ENCODE measurements at places on chromosomes 2 and 18.

GRCh38 chr18:41378598-41378997, 576.4 kb upstream of the PIK3C3 start:
- DNase-seq = peak; percentile 3

GRCh38 chr18:35502052-35502451, 4.3 kb upstream of the INO80C start:
- DNase-seq = no peak

- DNase-seq = no peak
Observed at GRCh38 chr18:67517444-67517765, 885 bp upstream of the DSEL start.

- DNase-seq = no peak
Observed at GRCh38 chr2:115771516-115771915, 1329.1 kb downstream of the DPP10 start.

DNA sequence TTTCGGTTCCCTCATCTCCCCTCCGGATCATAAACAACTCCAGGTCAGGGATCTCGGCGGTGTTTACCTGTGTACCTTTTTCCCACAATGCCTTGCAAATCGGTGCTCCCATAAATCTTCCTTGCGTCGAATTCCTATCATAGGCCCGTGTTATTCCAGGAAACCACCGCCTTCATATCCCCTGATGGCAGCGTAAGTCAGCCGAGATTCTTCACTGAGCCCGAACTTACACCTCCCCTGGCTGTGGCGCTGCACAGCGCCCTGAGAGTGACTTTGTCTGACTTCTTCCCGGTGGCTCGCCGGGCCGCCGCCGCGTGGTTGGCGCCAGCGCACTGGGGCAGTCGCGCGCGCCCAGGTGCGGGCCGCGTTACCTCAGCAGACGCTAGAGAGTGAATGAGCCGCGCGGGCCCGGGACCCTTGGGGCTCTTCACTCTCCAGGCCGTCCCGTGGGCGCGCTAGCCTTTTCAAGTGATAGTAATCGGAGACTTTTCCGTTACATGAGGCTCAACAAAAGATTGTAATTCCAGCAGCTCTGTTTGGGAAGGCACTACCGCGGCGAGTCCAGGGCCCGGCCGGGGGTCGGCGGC, 101.6 kb downstream of the SPTBN1 start:
- peak; percentile 41 for DNase-seq

GRCh38 chr18:48186131-48186766, 222.9 kb downstream of the ZBTB7C start:
- DNase-seq = no peak

DNA sequence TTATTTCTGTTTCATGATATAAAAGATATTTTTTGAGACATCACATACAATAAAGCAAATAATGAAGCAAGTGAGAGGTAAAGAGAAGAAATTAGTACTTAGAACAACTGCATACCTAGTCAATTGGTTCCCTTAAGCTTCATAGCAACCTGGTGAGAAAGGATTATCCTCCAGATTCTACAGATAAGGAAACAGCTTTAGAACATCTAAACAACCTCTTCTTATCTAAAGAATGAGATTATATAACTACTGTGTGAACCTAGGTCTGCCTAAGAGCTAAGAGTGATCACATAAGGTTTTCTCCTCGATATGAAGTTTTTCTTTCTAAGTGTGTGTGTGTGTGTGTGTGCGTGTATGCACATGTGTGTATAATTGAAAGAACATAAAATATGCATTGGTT, 265.1 kb downstream of the NOL4 start:
- no peak for DNase-seq

GRCh38 chr18:46622451-46622850, 34.6 kb downstream of the LOXHD1 start:
- DNase-seq = no peak

DNA sequence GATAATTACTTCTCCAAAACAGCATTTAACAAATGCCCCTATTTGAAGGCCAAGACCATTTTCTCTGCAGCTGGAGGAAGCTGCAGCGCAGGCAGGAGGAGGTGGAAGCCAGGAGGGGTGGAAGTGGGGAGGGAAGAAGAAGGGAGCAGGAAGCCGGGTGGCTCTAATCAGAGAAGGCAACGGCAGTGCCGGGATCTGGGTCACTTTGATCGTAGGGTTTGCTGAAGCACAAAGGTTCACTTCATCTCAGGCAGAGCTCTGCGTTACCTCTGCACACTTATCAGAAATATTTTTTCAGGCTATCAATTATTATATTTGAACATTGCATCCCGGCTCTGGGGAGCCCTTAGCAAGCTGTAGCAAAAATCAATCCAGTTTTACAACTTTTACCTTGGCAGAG, 315.8 kb upstream of the POU3F3 start:
- DNase-seq = no peak

DNA sequence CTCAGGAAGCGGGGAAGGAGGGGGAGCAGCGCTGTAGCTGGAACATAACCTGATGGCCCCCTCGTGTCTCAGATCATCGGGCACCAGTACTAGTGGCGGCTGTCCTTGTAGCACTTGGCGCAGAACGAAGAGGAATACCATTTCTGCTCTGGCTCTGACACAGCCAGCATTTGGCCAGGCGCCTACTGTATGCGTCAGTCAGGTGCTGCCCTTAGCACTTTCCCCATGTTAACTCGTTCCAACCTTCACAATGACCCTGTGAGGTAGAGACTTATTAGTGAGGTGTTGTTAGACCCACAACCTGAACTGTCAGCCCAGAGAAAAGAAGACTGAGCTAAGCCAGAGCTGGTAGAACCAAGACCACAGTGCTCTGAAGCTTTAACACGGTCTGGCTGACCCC, 47.7 kb upstream of the EML6 start:
- no peak for DNase-seq

DNA sequence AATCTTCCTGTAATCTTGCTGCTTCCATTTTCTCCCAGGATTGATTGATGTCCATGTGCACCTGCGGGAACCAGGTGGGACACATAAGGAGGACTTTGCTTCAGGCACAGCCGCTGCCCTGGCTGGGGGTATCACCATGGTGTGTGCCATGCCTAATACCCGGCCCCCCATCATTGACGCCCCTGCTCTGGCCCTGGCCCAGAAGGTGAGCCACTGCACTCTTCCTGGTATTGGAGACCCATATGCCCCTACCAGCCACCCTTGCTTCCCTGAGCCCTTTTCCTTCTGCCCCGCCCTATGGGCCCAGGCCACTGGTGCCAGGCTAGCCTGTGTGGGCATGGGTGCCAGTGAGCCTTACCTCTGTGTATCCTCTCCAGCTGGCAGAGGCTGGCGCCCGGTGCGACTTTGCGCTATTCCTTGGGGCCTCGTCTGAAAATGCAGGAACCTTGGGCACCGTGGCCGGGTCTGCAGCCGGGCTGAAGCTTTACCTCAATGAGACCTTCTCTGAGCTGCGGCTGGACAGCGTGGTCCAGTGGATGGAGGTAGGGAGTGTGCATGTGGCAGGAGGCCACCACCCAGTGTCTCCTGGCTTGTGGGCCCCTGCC, 20.3 kb downstream of the CAD start:
- no peak for DNase-seq

- no peak for DNase-seq
Observed at GRCh38 chr2:112032224-112032586, 22.9 kb upstream of the TMEM87B start.

- DNase-seq = no peak
Observed at GRCh38 chr2:102473631-102474030, 605 bp downstream of the SLC9A4 start.

DNA sequence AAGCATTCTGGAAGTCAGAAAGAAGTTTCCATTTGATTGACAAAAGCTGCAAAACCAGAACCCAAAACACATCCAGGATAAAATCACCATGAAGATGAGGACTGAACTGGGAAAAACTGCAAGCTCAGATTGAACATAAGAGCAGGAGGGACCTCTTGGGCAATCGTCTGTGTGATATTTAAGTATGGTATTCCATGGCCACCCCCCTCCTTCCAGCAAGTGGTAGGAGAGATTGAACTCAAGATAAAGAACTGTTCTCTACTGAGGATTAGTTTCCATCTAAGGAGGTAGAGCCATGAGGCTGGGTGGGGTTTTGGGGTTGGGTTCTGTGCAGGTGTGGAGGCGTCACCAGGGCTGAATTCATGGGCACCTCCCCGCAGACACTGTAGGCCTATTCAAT, 251.1 kb downstream of the NCKAP5 start:
- no peak for DNase-seq

- peak; percentile 98 for DNase-seq
Observed at GRCh38 chr2:240586198-240586918, at the start of gene CAPN10. TSS of gene CAPN10 (plus strand) at chr2:240586734. CDS start at chr2:240586912, 178 bp downstream.

- no peak for DNase-seq
Observed at GRCh38 chr2:236794176-236794957, 224.7 kb downstream of the ACKR3 start.

GRCh38 chr2:74944987-74945787, 13.3 kb upstream of the POLE4 start:
- no peak for DNase-seq

GRCh38 chr2:54274781-54275242, 18.8 kb upstream of the TSPYL6 start:
- DNase-seq = no peak

DNA sequence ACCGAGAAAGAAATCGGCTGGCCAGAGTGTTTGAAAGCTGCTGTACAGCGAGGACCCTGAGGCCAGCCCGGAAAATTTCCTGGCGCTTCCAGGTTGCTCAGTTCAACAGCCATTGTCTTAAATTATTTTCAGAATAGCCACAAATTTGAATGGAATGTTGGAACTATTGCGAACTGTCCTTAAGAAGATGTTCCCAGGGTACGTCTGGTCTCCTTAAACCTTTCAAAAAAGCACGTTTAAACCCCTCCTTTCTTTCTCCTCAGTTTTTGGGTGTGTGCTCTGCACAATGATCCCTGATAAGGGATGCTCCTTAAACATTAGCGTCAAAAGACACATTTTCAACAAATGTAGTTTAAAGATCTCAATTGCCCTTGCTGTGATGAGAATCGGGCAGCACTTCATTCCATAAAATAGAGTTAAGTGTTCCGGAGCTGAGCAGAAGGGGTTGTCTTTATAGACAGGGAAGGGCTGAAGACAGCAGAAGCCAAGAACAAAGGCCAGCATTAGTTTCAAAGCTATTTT, 14.5 kb upstream of the LPIN2 start:
- no peak for DNase-seq

- DNase-seq = no peak
Observed at GRCh38 chr2:16625201-16625729, 40.4 kb downstream of the CYRIA start.

- no peak for DNase-seq
Observed at GRCh38 chr2:132757676-132758075, 87.7 kb upstream of the LYPD1 start.

- DNase-seq = no peak
Observed at GRCh38 chr2:72173640-72174321, 26.1 kb upstream of the CYP26B1 start.

DNA sequence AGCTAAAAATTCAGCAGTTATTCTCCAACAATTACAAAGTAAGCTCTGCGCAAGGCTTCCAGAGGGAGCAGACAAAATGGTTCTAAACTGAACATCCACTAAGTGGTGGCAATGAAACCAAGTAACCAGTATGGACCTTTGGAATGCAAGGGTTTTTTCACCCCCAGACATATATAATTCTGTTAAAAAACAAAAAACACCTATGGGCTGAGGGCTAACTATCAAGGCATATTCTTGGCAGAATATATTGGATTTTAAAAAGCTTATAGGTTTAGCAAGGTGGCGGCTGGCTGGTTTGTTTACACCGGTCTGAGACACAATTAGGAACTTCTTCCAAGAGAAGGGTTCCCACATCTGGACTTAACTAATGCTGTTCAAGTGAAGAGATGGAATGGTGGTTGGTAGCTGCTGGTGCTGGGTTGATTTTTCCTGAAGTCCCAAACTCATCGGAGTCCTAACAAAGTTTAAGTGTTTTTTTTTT, 2.8 kb downstream of the ZFP36L2 start:
- DNase-seq = no peak

DNA sequence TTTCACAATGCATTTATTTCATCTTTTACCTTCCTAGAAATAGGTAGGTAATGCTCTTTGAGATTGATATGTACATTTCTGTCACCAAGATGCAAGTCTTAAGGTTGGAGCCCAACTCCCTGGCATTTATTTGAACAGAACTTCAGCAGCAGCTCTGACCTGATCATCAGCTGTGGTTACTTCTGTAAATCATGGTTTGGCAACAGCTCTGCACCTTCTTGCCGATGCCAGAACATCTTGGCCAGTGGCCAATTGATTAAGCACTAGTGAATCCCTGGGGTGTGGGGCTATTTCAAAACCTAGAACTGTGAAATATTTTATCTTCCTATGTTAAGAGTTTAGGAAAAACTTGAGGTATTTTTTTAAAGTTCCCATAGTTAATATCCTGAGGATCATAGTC, 124.8 kb upstream of the NYAP2 start:
- no peak for DNase-seq

GRCh38 chr2:106577255-106577651, 90.1 kb downstream of the CD8B2 start:
- DNase-seq = no peak

DNA sequence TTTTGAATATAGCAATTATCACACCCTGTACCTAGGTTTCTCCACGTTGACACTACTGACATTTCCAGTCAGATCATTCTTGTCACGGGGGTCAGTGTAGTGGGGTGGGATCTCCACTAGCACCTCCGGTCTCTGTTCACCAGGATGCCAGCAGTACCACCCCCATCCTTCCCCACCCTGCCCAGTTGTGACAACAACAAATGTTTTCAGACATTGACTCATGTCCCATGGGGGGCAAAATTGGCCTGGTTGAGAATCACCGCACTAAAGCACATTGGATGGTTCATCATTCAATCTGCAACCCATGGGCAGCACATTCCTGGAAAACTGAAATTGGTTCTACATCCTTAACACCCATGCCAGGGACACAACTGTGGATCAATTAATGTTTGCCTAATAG, 32.3 kb downstream of the FEZ2 start:
- DNase-seq = no peak

- no peak for DNase-seq
Observed at GRCh38 chr2:143645921-143646645, 516.9 kb downstream of the ARHGAP15 start.

- DNase-seq = no peak
Observed at GRCh38 chr2:134200036-134200618, 53.7 kb upstream of the MGAT5 start.

GRCh38 chr18:73768043-73768442, 379.6 kb downstream of the FBXO15 start:
- DNase-seq = no peak

DNA sequence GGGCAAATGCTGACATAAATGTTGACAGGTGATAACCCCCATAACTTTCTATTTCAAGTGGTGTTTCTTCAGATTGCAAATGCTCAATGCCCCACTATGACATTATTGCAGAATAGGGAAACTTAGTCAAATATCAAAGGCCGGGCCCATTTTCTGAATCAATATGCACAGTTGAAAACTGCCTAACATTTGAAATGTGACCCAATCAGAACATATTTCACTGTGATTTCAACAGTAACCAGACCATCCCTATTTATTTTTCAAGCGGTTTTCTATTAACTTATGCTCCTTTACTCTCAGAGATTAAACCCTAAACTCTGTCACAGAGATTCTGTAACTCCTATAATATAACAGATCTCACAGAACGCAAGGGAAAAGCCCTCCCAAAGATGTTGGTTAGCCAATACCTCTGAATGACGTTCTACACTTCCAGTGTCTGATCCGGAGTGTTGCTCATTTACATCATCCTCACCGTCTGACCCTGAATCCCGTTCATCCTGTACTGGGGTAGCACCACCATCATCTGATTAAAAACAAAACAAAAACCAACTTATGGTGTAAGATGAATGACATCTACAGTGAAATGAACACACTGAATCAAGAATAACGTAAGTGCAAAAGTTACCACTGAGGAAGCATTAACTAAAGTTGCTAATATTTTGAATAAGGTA, 2.9 kb downstream of the IWS1 start:
- DNase-seq = no peak

GRCh38 chr18:59539108-59539507, 158.1 kb downstream of the CCBE1 start:
- no peak for DNase-seq

Measured in HTR-8/SVneo (cell line).